ENCODE measurements at places on chromosomes 16 and 17.

DNA sequence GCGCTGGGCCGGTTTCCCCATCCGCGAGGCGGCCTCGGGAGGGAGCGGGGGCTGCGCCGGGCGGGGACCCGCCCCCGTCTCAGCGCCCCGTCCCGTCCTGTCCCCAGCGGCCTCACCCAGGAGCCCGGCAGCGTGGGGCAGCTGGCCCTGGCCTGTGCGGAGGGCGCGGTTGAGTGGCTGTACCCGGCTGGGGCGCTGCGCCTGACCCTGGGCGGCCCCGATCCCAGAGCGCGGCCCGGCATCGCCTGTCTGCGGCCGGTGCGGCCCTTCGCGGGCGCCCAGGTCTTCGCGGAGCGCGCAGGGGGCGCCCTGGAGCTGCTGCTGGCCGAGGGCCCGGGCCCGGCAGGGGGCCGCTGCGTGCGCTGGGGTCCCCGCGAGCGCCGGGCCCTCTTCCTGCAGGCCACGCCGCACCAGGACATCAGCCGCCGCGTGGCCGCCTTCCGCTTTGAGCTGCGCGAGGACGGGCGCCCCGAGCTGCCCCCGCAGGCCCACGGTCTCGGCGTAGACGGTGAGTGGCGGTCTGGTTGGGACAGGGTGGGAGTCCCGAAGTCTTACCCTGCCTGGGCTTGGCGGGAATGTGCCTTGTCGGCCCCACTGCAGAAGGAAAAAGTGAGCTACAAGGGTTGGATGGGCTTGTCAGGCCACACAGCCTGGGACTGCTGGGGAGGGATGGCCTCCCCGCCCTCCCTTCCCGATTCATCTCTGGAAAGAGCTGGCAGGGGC is 720 bp downstream of the METRN start:
- no peak for DNase-seq

DNA sequence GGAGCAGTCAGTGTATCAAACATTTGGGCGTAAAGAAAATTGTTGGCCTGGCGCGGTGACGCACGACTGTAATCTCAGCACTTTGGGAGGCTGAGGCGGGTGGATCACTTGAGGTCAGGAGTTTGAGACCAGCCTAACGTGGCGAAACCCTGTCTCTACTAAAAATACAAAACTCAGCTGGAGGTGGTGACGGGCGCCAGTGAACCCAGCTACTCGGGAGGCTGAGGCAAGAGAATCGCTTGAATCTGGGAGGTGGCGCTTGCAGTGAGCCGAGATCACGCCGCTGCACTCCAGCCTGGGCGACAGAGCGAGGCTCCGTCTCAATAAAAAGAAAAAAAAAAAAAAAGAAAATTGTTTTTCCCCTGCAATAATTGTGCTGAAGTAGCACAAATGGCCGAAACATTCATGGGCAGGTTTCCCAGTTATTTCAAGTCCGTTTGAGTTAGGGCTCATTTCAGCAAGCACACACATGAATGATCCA is 1.4 kb downstream of the GCSH start:
- DNase-seq, result no peak

- DNase-seq, result no peak
Observed at GRCh38 chr16:51152691-51153576, 1.9 kb upstream of the SALL1 start.

DNA sequence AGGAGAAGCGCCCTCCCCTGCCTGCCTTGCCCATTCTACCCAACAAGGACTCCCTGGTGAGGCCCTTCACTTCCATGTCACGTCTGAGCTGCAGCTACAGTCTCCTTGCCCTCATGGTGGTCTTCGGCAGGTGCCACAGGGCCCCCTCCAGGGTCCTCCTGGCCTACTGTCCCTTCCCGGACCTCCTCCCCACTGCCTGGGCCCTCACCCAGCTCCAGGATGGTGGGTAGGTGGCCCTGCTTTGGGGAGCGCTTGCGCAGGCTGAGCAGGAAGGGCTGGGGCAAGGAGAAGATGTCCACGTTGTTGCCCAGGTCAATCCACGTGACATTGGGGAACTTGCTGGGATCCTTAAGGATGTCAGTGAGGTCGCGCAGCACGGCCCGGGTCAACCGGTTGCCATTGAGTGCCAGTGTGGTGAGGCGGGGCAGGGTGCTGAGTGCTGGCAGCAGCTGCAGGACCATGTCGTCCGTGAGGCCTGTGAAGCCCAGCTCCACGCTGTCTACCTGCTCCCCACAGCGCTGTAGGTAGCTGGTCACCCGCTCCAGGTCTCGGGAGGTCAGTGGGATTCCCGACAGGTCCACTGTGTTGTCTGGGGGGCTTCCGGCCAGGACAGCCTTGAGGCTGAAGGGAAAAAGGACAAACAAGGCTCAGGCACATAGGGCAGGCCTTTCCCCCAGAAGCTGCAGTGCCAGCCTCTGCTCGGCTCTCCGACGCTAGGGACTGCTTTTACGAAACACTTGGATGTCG is 28.3 kb downstream of the TRPV2 start:
- DNase-seq, result no peak

DNA sequence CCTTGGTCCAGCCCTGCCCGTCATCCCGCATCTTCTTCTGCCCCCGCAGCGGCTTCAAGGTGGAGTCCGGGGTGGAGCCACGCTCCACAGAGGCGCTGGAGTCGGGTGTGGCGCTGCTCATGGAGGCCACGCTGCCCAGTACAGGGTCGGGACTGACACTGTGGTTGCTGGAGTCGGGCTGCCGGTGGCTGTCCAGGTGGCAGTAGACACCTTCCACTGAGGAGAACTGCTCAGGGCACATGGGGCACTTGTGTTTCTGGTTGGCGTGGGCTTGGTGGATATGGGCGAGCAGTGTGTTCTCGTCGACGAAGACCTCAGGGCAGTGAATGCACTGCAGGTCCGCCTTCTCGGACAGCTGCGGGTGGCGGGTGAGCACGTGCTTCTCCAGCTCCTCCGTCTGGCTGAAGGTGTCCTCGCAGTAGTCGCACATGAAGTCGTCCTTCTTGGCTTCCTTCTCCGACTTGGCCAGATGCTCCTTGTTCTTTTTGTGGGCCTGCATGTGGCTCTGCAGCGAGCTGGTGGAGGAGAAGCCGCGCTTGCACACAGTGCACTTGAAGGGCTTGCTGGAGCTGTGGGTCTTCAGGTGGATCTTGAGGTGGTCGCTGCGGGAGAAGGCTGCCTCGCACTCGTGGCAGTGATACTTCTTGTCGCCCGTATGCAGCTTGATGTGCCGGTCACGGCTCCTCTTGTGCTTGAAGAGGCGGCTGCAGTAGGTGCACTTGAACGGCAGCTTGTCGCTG is 217.8 kb downstream of the ZNF423 start:
- DNase-seq, result no peak

DNA sequence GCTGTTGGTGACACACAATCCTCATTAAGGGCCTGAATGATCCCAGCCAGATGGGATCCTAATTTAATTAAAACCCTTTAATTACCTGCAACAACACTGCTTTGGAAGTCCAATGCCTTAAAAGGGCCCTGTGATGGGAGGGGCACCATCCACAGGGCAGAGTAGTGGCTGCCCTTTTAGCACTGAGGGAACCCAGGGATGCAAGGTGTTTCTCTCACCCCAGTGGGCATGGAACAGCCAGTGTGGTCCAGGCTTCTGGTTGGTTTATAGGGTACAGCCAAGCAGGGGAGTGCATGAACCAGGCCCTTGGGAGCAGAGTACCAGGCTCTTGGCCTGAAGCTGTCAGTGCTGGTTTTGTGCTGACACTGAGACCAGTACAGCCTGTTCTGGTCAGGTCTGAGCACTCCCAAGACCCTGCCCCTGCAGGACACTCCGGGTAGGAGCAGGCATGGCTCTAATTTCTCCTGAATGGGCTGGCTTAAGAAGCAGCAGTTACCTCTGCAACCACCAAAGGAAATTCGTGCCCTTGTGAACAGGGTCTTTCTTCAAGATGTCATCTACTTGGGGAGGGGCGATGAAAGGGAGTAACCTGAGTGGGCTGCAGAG is 9.9 kb downstream of the NXPH3 start:
- DNase-seq, result no peak

DNA sequence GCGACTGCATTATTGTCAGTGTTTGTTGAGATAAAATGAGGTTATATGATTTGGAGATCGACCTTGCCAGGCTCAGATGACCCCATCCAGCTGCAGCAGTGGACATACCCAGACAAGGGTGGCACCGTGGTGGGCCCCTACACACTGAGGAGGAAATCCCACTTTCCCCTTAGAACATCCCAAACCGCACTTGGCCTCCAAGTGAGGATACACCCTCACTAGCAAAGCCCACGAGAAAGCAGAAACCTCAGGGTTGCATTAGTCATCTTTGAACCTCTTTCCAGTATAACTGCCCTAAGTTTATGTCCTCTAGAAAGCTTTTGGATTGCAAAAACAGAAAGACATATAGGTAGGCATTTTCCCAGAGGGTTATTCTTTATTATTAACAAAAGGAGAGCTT is 101.5 kb downstream of the CLEC16A start:
- DNase-seq, result no peak

GRCh38 chr16:49749816-49750215 is 106.1 kb downstream of the ZNF423 start:
- DNase-seq, result no peak

DNA sequence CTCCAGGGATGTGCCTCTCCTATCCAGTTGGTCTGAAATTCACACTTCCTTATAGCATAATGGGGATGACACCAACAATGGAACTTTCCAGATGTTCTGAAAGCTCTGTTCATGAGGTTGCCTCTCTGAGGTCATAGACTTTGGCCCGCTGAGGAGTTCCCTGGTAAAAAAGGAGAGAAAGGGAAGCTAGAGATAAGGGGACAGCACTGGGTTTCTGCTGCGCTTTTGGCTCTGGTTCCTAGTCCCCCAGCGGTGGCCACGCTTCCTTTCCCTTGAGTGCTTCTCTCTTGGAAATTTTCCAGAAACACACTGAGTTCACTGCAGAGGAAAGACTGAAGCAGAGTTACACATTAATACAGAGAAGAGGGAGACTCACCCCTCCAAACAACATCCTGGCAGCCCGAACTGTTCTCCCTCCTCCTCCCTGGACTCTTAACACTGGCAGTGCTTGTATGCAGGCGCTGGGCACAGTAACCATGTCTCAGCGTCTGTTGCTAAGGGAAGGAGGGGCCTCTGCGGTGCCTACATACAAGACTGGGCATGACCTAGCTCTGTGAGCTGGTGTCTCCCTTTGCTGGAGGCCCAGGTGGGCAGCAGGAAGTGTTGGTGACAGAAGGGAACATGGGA is at the start of gene DNAH3:
TSS of gene DNAH3 (minus strand) at position 472 of the 627 bp plus-strand sequence. CDS start 527 bp downstream, outside the sequence.
- DNase-seq, result no peak

DNA sequence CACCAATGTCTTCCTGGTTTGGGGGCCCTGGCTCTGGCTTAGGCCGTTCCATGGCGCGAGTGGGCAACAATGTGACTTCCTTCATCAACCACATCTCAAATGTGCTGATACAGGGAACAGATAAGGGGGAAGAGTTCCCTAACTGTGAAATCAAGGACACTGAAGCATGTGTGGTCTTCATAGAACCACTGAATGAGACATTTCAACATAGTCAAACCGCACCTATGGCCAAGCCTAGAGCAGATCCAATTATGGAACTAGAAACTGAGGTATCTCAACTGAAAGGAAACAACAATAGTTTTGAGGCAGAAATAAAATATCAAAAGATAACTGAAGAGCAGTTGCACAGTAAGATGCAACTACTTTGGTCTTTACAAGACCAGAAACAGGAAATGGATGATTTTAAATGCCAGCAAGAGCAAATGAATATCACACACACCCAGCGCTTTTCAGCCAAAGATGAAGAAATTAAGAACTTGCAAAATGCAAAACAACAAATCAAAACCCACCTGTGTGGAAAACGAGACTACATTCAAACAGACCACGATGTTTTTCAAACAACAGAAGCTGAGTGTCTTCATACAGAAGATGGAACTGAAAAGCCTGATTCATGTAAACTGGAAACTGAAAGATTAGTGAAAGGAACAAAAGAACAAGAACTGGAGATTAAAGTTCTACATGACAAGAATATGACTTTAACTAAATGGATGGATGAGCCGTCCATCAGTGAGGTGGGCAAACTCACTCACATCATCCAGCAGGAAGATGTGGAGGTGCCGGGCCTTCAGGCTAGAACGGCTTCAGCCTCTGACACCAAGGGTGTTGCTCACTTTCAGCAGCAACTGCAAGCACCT is 18.1 kb upstream of the LCMT1 start:
- DNase-seq, result no peak

GRCh38 chr16:89786474-89787364 is 29.7 kb downstream of the FANCA start:
- no peak for DNase-seq

All from activated CD8-positive, alpha-beta memory T cell treated with anti-CD3 and anti-CD28 coated beads for 4 hours (primary cell).